ENCODE measurements at places on chromosomes 7 and 10. TPM values are rescaled to one million over a fixed set of nuclear protein-coding genes. Genes with fewer than 3 reads are reported as not detected.

Gene CDHR3
- total RNA-seq = 13.6 TPM

Gene GARIN1A
- total RNA-seq = 2.6 TPM

Gene LMOD2
- total RNA-seq = not detected

Gene NUPR2
- 1.7 TPM for total RNA-seq

Gene SPRN
- total RNA-seq = 6.1 TPM

Gene MYH16
- not detected for total RNA-seq

Gene CCDC146
- 30.5 TPM for total RNA-seq

Gene VAX1
- not detected for total RNA-seq

Gene SH2D4B
- 0.20 TPM for total RNA-seq

Measured in spinal cord (tissue), 10 donors.